Naive thymus-derived CD4-positive, alpha-beta T cell (primary cell): ENCODE measurements at places on chromosomes 1 and 21. TPM values are rescaled to one million over a fixed set of nuclear protein-coding genes. Genes with fewer than 3 reads are reported as not detected.

DNA sequence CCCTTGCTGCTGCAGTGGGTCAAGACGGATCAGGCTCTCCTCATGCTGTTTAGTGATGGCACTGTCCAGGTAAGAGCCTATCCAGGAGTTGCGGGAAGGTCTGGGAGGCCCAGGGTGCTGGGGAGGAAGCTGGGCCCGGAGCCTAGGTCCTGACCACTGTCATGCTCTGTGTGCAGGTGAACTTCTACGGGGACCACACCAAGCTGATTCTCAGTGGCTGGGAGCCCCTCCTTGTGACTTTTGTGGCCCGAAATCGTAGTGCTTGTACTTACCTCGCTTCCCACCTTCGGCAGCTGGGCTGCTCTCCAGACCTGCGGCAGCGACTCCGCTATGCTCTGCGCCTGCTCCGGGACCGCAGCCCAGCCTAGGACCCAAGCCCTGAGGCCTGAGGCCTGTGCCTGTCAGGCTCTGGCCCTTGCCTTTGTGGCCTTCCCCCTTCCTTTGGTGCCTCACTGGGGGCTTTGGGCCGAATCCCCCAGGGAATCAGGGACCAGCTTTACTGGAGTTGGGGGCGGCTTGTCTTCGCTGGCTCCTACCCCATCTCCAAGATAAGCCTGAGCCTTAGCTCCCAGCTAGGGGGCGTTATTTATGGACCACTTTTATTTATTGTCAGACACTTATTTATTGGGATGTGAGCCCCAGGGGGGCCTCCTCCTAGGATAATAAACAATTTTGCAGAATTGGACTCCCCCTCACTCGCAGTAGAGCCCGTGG is 1.7 kb downstream of the DYNLT4 start:
- H3K4me3 ChIP-seq, result no peak overlapping the region
- H3K4me1 ChIP-seq, result peaks cover 62% of the 10 kb centered on the region
- no peak for DNase-seq
- H3K36me3 ChIP-seq, result peaks cover 14% of the 10 kb centered on the region

GRCh38 chr1:33366762-33367484 is 46.0 kb upstream of the A3GALT2 start:
- DNase-seq, result no peak
- H3K4me3 ChIP-seq, result no peak overlapping the region

- no peaks in the 10 kb centered on the region for H3K36me3 ChIP-seq
- H3K4me3 ChIP-seq, result no peak overlapping the region
- no peaks in the 10 kb centered on the region for H3K4me1 ChIP-seq
- H3K27me3 ChIP-seq, result no peaks in the 10 kb centered on the region
- DNase-seq, result no peak
Measured at GRCh38 chr1:3212453-3213355, 143.7 kb downstream of the PRDM16 start.

DNA sequence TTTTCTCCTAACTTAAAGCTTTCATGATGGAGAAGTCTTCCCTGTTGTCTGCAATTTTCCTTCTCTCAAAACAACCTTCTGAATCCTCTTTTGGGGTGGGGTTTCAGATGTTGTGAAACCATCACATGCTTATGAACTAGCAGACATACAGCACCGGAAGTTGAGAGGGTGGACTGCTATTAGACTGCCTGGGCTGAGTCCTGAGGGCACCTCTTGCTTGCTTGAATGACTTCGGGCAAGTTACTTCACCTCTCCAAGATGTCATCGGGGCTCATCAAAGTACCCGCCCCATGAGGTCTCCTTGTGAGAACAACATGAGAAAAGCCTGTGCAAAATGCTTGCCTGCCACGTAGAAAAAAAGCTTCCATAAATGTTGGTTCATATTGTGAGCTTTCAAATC is 89.6 kb downstream of the CCDC185 start:
- H3K27ac ChIP-seq, result no peak overlapping the region
- DNase-seq, result no peak
- no peaks in the 10 kb centered on the region for H3K4me1 ChIP-seq
- no peak overlapping the region for H3K4me3 ChIP-seq

GRCh38 chr1:211874521-211875347 is 44.2 kb upstream of the LPGAT1 start:
- no peaks in the 10 kb centered on the region for H3K27me3 ChIP-seq
- H3K27ac ChIP-seq, result no peak overlapping the region
- H3K4me3 ChIP-seq, result no peak overlapping the region
- no peaks in the 10 kb centered on the region for H3K4me1 ChIP-seq
- DNase-seq, result no peak
- H3K36me3 ChIP-seq, result no peaks in the 10 kb centered on the region

GRCh38 chr21:30249936-30250335 is 32.8 kb downstream of the KRTAP24-1 start:
- no peaks in the 10 kb centered on the region for H3K27me3 ChIP-seq
- no peak for DNase-seq
- H3K36me3 ChIP-seq, result no peaks in the 10 kb centered on the region
- H3K4me1 ChIP-seq, result no peaks in the 10 kb centered on the region
- H3K4me3 ChIP-seq, result no peak overlapping the region

DNA sequence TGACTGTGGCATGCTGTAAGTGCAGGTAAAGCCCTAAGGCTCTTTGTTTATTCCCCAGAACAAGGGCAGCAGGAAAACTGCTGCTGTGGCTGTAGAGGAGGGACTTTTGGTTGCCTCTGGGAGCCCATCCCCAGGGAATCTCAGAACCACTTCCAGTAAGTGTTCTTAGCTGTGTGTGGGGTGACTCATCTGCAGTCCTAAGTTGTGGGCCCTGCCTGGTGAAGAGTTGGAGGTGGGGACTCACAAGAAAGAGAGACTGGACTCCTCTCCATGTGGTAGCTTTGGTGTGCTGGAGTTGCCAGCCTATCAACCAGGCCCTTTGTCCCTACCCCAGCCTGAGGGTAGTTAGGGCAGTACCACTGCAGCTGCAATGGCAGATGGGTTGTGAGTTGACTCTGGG is 24.0 kb upstream of the DENND1B start:
- no peak overlapping the region for H3K4me3 ChIP-seq
- no peak overlapping the region for H3K27ac ChIP-seq
- H3K4me1 ChIP-seq, result no peaks in the 10 kb centered on the region
- no peaks in the 10 kb centered on the region for H3K36me3 ChIP-seq
- H3K27me3 ChIP-seq, result no peaks in the 10 kb centered on the region

DNA sequence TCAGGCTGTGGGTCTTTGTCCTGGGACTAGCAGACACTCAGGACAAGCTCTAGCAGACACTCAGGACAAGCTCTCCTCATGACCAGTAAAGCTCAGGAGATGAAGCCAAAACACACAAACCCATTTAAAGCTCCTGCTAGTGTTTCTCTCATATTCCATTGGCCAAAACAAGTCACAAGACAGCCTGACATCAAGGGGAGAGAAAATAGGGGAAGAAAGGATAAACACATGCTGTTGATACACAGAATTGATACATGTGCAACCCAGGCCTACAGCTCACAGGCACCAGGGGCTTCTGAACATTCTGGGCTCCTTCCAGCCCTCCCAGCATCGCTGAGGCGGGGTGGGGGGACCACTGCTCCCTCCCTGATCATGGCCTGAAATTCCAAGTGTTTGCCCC is 35.3 kb downstream of the ATF3 start:
- H3K4me1 ChIP-seq, result no peaks in the 10 kb centered on the region
- no peak for DNase-seq
- no peak overlapping the region for H3K4me3 ChIP-seq
- H3K27me3 ChIP-seq, result no peaks in the 10 kb centered on the region
- no peaks in the 10 kb centered on the region for H3K36me3 ChIP-seq

- H3K36me3 ChIP-seq, result peaks cover 25% of the 10 kb centered on the region
- no peak overlapping the region for H3K4me3 ChIP-seq
- DNase-seq, result no peak
- H3K27me3 ChIP-seq, result no peaks in the 10 kb centered on the region
Measured at GRCh38 chr1:180167021-180167701, 12.5 kb downstream of the QSOX1 start.

- DNase-seq, result no peak
- H3K4me3 ChIP-seq, result no peak overlapping the region
- H3K36me3 ChIP-seq, result no peaks in the 10 kb centered on the region
Measured at GRCh38 chr21:46038341-46038829, 56.8 kb downstream of the COL6A1 start.

DNA sequence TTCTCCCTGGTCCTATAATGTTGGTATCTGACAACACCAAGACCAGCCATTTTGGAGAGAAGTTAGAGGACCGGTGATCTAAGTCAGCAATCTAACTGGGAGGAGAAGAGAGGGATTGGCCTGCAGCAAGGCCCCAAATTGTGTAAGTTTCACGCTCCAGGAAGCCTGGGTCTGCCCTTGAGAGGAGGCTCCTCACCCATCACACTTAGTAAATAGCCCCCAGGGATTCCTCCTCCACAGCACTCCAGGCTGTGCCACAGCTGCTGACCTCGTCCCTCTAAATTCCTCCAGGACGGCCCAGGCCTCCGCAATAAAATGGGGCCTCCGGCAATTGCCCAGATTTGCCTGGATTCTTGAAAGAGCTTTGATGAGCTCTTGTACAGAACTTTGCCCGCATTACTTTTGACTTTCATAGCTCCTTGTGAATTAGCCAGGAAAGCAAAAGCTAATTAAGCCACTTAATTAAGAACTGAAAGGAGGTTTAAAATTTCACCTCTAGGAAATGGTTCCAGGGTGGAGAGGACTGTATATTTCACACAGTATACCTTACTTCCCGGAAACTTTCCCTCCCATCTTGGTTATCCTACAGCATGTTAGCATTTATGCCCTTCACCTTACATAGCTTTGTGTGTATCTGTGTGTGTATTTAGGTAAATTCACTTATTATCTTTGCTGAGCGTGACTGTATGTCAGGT is 90.5 kb downstream of the LAMC2 start:
- H3K4me3 ChIP-seq, result no peak overlapping the region
- no peaks in the 10 kb centered on the region for H3K4me1 ChIP-seq
- H3K27me3 ChIP-seq, result no peaks in the 10 kb centered on the region
- no peaks in the 10 kb centered on the region for H3K36me3 ChIP-seq
- no peak overlapping the region for H3K27ac ChIP-seq

DNA sequence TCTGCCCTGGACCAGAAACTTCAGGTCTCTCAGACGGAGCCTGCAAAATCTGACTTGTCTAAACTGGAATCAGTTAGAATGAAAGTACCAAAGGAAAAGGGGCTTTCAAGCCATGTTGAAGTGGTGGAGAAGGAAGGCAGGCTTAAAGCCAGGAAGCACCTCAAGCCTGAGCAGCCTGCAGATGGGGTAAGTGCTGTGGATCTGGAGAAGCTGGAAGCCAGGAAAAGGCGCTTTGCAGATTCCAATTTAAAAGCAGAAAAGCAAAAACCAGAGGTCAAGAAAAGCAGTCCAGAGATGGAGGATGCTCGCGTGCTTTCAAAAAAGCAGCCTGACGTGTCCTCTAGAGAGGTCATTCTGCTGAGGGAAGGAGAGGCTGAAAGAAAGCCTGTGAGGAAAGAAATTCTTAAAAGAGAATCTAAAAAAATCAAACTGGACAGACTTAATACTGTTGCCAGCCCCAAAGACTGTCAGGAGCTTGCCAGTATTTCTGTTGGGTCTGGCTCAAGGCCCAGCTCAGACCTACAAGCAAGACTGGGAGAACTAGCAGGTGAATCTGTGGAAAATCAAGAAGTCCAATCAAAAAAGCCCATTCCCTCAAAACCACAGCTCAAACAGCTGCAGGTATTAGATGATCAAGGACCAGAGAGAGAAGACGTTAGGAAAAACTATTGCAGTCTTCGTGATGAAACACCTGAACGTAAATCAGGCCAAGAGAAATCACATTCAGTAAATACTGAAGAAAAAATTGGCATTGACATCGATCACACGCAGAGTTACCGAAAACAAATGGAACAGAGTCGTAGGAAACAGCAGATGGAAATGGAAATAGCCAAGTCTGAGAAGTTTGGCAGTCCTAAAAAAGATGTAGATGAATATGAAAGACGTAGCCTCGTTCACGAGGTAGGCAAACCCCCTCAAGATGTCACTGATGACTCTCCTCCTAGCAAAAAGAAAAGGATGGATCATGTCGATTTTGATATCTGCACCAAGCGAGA is 46.6 kb downstream of the ZBTB17 start:
- peaks cover 14% of the 10 kb centered on the region for H3K36me3 ChIP-seq
- H3K27ac ChIP-seq, result no peak overlapping the region
- no peak overlapping the region for H3K4me3 ChIP-seq
- H3K27me3 ChIP-seq, result no peaks in the 10 kb centered on the region
- DNase-seq, result no peak

DNA sequence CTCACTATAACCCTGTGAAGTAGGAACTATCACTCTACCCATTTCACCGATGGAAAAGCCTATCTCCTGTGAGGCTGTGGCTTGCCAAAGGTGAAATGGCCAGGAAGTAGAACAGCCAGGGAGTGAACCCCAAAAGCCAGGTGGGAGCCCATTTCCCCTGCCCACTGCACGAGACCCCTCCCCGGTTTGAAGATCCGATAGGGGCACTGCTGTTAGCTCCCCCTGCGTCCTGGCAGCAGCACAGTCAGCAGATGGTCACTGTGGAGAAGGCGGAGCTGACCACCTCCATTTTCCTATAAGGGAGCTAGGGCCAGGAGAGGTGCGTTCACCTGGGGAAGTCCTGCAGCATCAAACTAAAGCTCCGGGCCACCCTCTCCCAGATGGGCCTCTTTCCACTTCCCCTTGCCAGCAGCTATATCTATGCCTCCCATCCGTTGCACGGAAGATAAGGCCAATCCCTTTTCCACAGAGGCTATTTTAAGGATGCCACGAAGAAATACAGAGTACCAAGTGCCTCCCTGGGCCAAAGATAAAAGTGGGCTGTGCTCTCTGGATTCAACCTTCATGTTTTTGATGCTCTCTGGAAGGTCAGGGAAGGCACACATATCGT is 7.8 kb downstream of the ERG start:
- H3K27me3 ChIP-seq, result peaks cover 2% of the 10 kb centered on the region
- DNase-seq, result no peak
- no peaks in the 10 kb centered on the region for H3K36me3 ChIP-seq

- no peak for DNase-seq
- H3K4me1 ChIP-seq, result peaks cover 35% of the 10 kb centered on the region
- no peaks in the 10 kb centered on the region for H3K27me3 ChIP-seq
- H3K36me3 ChIP-seq, result peaks cover 4% of the 10 kb centered on the region
Measured at GRCh38 chr21:32733356-32733755, 5.5 kb upstream of the SYNJ1 start.

DNA sequence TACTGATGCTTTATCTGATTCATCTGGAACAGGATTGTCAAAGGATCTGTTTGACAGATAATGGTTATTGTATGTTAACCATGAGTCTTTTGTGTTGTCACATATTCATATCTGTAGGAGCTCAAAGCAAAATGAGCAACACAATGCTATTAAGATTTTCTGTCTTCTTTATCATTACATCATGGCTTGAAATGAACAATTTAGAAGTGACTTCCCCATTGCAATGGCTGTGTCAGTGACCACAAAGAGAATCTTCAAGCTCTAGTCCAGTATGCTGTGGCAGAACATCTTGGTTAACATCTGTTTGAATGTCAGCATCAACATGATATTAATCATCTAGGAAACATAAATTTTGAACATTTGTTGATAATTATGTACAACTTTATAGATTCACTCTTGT is 1148.5 kb downstream of the PLA2G4A start:
- DNase-seq, result no peak
- no peak overlapping the region for H3K27ac ChIP-seq
- H3K4me3 ChIP-seq, result no peak overlapping the region
- H3K36me3 ChIP-seq, result no peaks in the 10 kb centered on the region

GRCh38 chr1:84006591-84006990 is 7.7 kb upstream of the TTLL7 start:
- H3K36me3 ChIP-seq, result no peaks in the 10 kb centered on the region
- no peak overlapping the region for H3K27ac ChIP-seq
- H3K4me3 ChIP-seq, result no peak overlapping the region
- H3K4me1 ChIP-seq, result no peaks in the 10 kb centered on the region
- H3K27me3 ChIP-seq, result no peaks in the 10 kb centered on the region

The WNT2B gene
- total RNA-seq, result 0.59 TPM

The KCNA2 gene
- 1.2 TPM for total RNA-seq

The DEPDC1 gene
- total RNA-seq, result 0.24 TPM

The HSD3B2 gene
- not detected for total RNA-seq

The LCE1D gene
- not detected for total RNA-seq

The DDAH1 gene
- total RNA-seq, result not detected

The RAB3B gene
- total RNA-seq, result not detected
